Stimulated activated CD4-positive, alpha-beta T cell treated with anti-CD3 and anti-CD28 coated beads, Interleukin-4, amount 100 ng/mL, for 48 hours (primary cell): ENCODE measurements at places on chromosomes 4 and X.

DNA sequence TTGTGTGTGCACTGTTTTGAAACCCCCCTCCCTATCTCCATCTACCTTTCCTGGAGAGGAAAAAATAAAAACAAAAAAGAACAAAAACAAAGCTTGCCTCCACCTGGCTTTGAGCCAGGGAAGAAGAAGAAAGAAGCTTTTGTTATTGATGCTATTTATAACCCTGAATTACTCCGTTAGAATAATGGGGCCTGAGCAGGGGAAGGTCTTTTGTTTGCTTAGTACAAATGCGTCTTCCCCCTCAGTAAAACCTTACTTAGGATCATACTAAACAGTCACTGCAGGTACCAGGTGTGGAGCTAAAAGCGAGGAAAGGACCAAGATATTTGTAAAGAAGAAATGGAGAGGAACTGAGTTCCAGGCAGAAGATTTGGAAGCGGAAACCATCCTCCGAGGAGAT is 352.1 kb downstream of the KCNIP4 start:
- DNase-seq, result no peak

GRCh38 chrX:134551376-134552048 is 91.5 kb downstream of the HPRT1 start:
- no peak for DNase-seq

GRCh38 chr4:147801820-147802219 is 69.9 kb downstream of the ARHGAP10 start:
- DNase-seq, result no peak

- DNase-seq, result no peak
These were observed 119.3 kb downstream of the VSIG4 start for GRCh38 chrX:65920620-65921019.

DNA sequence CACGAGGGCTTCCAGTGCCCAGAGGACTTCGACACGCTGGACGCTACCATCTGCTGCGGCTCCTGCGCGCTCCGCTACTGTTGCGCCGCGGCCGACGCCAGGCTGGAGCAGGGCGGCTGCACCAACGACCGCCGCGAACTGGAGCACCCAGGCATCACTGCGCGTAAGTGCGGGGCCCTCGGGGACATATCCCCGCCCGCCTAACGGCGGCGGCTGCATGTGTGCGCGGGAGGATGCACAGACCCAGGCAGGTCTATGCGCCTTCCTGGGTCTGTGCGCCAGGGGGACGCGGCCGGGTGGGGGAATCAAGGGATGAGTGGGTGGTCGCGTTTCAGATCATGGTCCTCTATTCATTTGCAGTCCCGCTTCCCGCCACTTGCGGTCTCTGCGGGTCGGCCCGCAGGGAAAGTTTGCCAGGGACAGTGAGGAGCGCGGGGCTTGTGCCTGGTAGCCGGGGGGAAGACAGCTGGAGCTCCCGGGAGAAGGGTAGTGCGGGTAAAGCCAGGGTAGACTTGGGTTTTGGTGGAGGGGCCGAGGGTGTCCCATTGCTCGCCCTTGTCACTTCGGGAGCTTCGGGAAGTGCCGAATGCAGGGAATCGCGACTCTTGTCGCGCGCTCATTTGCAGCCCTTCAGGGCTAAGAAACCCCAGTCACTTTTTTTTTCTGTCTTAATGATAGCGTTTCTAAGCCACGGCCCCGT is 1.0 kb downstream of the SHISA3 start:
- DNase-seq, result no peak

DNA sequence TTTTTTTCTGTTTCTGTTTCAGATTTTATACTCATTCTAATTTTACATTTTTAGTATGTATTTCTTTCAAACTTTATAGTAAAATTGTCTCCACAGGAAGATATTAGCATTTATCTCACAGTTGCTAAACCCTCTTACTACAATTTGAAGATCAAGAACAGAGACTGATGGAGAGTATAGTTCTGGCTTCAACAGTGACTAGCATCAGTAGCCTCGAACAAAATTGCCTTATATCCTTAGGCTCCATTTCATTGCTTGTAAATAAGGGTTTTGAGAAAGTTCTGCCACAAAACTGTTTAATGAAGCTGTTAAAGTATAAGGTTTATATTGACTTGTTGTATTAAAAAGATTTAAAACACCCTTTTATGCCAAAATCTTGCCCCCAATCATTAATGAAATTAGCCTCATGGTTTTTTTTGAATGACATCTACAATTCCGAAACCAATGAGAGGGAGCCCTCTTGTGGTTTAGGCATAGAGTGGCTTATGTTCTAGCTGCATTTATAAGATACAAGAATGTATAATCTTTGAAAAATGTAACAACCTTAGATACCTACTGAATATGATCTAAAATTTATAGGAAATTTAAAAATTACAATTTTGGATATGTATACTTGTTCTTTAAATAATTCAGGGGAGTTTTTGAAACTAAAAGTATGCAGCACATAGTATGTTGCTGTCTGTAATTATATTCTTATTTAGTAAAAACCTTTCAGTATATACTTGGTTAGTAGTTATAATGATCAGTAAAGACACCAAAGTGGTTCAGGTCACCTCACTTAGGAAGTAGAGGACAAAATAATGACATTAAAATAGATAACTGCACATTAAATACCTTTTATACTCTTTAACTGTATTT is 109.8 kb upstream of the HPGD start:
- DNase-seq, result no peak

GRCh38 chrX:153672531-153673427 is 834 bp downstream of the PNCK start:
- no peak for DNase-seq

DNA sequence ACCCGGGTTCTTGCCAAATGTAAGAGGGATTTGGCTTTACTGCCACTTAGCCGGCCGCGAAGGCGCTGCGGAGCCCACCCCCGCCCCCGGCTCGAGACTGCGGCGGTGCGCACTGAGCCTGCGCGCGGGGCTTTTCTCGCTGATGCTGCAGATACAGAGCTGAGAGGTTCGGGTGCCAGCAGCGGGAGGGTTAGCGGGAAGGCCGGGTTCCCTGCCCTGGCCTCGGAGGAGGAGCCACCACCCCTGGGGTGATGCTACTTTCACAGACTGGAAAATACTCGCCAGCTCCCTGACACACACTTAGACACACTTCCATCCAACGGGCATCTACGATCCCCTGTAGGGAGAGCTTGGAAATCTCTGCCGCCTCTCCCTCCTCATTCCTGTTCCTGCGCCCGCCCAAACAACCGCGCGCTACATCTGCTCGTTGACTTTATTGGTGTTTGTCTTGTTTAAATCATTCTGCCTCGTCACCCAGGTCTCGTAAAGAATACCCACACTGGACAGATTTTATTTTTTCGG is 2.1 kb upstream of the PCDH7 start:
- no peak for DNase-seq

DNA sequence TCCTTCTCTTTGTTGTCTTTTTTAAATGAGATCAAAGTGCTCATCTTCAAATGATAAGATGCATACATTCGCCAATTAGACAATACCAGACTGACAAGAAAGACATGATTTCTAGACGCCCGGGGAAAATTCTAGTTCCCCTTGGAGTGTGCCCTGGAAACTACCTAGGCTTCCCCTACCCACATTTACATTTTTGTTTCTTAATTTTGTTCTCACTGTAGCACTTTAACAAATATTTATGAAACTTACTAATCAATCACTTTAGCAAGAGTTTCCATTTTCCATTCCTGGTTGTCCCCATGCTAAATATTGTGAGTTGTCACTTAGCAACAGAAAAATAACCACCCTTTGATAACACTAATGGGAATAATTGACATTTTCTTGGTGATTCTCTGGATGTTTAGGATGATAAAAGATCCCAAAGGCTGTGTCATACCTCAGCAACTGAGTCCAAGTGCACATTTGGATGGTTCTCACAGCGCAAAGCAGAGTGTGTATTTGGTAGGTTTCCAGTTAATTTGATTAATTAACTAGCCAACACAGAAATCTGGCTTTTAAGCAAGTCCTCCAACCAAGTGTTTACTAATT is 69.6 kb downstream of the FGFBP1 start:
- no peak for DNase-seq

DNA sequence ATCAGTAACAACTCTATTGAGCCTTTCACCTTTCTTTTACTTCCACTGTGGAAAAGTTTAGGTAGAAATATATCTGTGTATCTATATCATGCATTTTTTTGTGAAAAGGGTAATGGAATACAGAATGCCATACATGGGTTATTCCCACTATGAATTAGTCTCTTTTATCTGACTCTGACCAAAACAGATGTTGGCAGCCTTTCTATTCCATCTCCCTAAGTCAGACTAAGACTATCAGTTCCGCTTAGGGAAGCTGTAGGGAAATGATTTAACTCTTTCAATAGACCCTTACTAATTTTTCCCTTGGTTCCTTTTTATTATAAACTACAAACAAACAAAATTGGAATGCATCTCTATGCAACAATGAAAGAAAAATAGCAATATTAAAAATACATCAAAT is 92.3 kb upstream of the LEF1 start:
- no peak for DNase-seq

GRCh38 chr4:10733481-10734062 is 49.0 kb upstream of the CLNK start:
- no peak for DNase-seq

- DNase-seq, result no peak
These were observed 58.7 kb downstream of the MAMLD1 start for GRCh38 chrX:150421816-150422215.

GRCh38 chr4:180449395-180449956 is 1793.7 kb upstream of the TENM3 start:
- no peak for DNase-seq

- no peak for DNase-seq
These were observed 39.9 kb downstream of the HTT start for GRCh38 chr4:3114377-3114776.

GRCh38 chrX:31508338-31508737 is 436.5 kb upstream of the FTHL17 start:
- no peak for DNase-seq

- no peak for DNase-seq
These were observed 116.0 kb downstream of the PACRGL start for GRCh38 chr4:20816287-20816686.

DNA sequence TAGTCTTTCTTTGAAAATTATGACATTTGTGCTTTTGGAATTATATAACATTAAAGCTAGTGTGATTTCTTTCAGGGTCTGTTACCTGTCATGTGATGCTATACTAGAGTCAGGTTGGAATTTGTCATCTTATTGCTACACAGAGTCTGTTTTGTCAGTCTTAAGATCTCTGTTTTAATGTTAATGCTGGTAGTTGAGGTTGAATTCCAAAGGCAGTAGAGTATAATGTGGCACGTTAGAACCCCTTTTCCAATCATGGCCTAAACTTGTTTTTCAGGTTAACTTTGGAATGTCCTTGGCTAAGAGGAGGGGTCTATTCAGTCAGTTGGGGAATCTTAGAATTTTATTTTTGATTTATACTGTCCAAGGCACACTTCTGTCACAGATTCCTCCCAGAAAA is 258.5 kb downstream of the PABPC4L start:
- no peak for DNase-seq

- no peak for DNase-seq
These were observed 42.1 kb downstream of the SLC2A9 start for GRCh38 chr4:9979101-9979701.

- DNase-seq, result no peak
These were observed 508.1 kb upstream of the ARX start for GRCh38 chrX:25523574-25524540.

GRCh38 chr4:152709675-152710438 is 30.1 kb upstream of the TMEM154 start:
- DNase-seq, result no peak

- DNase-seq, result no peak
These were observed 24.3 kb upstream of the GPR34 start for GRCh38 chrX:41664375-41664901.

- no peak for DNase-seq
These were observed 225.4 kb downstream of the PCDH7 start for GRCh38 chr4:30945586-30945985.

GRCh38 chr4:80173401-80173800 is 23.9 kb upstream of the PRDM8 start:
- no peak for DNase-seq

- DNase-seq, result no peak
These were observed 8.3 kb upstream of the MAP7D3 start for GRCh38 chrX:136259543-136259942.

- no peak for DNase-seq
These were observed 56.5 kb downstream of the FBXL5 start for GRCh38 chr4:15598644-15599043.

- DNase-seq, result no peak
These were observed 11.1 kb upstream of the CC2D2A start for GRCh38 chr4:15458616-15459015.

- no peak for DNase-seq
These were observed 12.1 kb downstream of the CD99L2 start for GRCh38 chrX:150886381-150886780.

DNA sequence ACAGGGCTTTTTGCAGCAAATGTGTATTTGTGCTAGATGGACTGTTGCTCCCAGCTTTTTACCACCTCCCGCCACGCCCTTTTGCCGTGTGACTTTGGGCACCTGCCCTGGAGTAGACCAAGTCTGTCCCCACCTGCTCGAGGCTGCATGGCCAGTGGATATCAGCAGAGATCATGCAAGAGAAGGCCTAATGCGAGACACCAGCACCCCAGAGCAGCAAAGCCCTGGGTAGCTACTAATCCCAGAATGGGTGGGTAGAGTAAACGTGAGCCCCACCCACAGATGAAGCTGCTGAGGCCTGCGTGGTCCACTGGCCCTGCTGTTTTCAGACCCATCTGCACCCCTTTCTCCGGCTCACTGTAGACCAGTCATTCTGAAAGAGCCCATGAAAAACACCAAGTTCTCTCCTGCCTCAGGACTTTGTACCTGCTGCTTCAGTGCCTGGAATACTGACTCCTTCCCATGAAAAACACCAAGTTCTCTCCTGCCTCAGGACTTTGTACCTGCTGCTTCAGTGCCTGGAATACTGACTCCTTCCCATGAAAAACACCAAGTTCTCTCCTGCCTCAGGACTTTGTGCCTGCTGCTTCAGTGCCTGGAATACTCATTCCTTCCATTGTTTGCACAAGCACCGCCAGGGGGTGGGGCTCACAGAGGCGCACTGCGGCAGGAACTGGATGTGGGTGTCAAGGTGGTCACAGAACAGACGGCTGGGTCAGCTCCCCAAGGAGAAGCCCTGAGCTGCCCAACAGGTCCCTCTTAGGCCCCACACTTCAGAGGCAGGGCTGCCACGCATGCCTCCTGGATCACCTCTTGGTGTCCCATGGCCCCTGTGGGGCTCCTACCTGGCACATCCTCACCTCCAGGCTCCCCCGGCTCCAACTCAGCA is 5.1 kb upstream of the TNIP2 start:
- DNase-seq, result no peak

GRCh38 chr4:6278801-6279197 is 9.1 kb downstream of the WFS1 start:
- no peak for DNase-seq

DNA sequence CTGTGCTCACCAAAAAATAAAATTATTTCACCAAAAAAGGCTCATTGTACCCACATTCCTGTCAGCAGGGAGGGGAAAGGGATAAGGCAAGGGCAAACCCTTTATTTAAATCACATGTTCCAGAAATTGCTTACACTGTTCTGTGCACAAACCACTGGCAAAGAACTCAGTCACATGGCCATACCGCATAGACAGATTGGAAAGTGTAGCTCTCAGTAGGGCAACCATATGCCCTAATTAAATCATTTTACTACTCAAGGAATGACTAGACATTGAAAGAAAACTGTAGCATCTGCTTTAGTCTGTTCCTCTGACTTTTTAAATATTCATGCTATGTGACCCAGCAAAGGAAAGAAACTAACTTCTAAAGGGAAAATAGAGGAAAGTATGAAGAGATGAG is 119.2 kb upstream of the FAM241A start:
- no peak for DNase-seq

GRCh38 chr4:105978684-105979296 is 83.5 kb downstream of the NPNT start:
- no peak for DNase-seq
